ENCODE measurements at places on chromosomes 6 and 20.

DNA sequence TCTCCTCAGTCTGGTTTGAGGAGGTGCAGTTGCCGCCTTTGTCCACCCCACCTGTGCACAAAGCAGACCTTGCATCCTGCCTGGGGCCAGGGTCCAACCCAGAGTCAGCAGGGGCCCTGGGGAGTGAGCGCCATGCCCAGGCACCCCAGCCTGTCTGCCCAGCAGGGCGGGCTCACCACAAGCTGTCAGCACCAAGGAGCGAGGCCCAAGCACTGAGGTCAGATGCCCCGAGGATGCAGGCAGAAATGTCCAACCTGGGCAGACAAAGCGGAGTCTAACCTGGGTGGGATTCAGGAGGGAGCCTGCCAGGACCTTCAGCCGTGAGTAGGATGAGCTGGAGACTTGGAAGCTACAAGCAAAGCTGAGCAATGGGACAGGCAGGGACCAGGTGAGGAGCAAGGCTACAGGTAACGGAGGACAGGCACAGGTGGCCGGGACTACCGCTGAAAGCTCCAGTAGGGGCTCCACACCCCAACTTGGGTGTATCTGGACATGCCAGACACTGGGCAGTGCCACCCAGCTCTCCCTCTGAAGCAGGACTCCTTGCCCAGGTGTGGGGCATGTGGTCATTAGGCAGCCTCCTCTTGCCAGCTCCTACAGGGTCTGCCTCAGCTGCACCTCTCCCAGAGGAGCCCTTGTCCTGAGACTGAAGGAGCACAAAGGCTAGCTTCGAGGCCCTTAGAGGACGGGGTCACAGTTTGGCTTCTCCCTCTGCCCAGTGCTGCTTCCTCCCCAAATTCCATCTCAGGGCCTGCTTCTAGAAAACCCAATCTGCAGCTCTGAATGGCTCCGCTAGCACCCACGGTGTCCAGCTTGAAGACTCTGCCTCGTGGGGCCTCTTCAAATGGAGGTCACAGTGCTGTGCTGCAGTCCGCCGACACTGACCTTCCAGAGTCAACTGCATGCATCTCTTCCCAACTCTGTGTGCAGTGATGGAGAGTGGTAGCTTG is 210.6 kb upstream of the CDYL start:
- DNase-seq, result no peak

- DNase-seq, result no peak
Observed at GRCh38 chr6:100392423-100392822, 72.3 kb downstream of the SIM1 start.

- DNase-seq, result no peak
Observed at GRCh38 chr6:152418551-152418950, 218.6 kb downstream of the SYNE1 start.

- no peak for DNase-seq
Observed at GRCh38 chr6:30683183-30683979, 3.1 kb downstream of the PPP1R18 start.

GRCh38 chr6:22497276-22497675 is 72.1 kb upstream of the HDGFL1 start:
- DNase-seq, result no peak

- no peak for DNase-seq
Observed at GRCh38 chr6:132612449-132613108, 11.5 kb downstream of the TAAR2 start.

GRCh38 chr6:149234051-149234962 is 83.2 kb upstream of the TAB2 start:
- peak; percentile 43 for DNase-seq

DNA sequence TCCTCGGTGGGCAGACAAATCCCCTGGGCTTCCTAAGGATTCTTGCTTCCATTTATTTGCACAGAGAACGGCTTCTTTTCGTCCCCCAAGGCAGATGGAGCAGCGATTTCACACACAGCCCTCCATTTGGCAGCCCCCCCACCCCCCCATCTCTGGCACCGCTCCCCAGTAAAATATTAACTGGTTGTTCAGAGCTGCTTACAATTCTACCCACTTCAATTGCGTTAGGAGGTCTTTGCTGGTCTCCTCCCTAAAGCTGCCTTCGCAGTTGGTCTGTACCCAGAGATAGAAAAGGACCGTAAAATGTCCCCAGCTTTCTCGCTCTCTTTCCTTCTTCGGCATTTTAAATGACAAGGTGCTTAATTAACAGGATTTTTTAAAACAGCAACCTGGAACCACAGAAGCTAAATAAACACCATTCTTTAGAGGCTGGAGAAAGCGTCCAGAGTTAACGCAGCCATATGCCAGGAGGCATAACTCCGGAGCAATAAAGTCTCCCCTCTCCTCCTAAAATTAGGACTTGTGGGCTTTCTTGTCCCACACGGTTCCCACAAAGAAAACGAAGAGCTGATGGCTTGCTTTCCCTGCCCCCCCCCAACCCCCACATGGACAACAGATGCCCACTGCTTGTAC is 1.7 kb upstream of the ZMYND8 start:
- DNase-seq, result no peak

DNA sequence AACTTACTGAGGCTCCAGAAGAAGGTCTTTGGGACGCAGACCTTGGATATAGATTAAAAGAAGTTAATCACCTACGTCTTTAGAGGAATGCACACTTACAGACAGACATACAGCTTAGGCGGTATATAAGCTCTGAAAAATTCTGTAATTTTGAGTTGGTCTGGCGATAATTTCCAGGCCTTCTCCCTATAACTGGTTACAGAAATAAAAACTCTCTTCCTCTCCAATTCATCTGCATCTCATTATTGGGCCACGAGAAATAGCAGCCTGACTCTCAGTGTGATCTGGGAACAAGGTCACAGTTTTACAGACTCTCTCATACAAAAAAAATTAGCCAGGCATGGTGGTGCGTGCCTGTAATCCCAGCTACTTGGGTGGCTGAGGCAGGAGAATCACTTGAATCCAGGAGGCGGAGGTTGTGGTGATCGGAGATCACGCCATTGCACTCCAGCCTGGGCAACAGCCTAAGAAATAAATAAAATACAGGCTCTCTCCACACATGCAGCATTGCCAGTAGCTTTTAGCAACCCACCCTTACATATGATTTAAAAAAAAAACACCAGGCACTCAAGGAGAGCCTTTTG is 4.7 kb downstream of the ZBTB24 start:
- peak; percentile 66 for DNase-seq

- DNase-seq, result peak; percentile 81
Observed at GRCh38 chr6:88380083-88380482, 213.9 kb upstream of the CNR1 start.
